ENCODE measurements at places on chromosomes 1 and 21. TPM values are rescaled to one million over a fixed set of nuclear protein-coding genes. Genes with fewer than 3 reads are reported as not detected.

DNA sequence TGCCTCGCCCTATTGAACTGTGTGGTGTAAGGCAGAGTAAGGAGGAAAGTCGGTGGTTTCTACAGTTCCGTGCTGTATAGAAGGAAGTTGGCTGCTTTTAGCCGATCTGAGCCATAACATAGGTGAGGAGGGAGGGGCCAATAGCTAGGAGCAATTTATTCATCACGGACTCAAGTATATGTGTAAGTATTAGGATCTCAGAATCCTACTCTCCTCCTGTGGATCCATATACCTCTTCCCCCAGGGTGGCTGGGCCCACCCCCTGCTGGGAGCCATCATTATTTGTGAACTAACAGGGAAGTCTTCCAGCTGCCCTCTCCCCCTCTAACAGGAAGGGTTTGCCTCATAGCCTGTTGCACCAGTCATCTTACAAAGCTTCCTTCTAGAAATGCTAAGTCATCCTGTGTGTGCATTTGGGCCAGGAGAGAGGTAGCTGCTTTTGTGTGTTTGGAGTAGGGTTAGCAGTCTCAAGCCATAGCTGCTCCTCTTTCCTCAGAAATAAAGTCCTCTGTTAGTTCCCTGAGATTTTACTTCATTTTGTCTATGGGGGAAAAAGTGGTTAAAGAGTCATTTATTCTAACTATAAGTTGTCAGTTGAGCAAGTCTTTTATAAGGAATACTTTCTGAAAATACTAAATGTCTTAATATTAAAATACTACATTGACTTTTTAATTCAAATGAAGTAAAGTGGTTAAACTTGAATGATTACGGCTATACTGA lies 14.9 kb upstream of the CENPS start:
- no peak for DNase-seq

LPAR3 gene
- polyA plus RNA-seq = 1.2 TPM

DNA sequence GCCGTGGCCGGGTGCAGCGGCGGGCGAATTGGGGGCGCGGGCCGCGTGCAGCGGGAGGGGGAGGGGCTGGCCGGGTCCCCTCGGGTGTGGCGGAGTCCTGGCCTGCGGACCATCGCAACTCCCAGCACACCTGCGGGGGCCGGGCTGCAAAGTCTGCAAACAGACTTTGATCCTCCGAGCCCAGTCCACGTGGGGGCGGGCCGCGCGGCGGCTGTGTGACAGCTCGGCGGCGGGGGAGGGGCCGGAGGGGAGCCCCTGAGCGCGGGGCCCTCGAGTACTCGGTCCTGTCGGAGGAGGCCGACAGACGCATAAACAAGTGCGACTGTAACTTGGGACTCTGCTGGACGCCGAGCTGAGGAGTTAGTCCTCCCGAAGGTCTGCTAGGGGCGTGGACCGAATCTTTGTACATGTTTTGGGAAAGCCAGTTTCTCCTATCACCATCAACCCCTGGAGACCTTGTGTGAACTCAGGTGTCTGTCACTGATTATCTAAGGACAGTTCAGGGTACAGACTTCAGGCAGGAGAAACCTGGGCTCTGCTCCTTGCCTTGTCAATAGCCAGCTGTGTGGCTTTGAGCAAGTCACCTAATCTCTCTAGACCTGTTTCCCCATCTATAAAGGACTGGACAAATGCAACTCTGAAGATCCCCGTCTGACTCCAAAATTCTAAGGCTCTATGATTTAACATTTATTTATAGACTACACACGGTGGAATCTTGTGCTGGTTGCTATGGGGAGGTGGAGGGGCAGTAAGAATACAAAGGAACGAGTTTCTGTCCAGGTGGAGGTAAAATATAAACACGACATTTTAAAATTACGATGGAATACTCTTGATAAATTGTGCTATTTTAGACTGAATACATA lies 710 bp upstream of the SLC30A1 start:
- peak; percentile 49 for DNase-seq

GRCh38 chr1:211714154-211714553 lies 38.7 kb upstream of the NEK2 start:
- DNase-seq = no peak

OR2AK2 gene
- not detected for polyA plus RNA-seq

DNA sequence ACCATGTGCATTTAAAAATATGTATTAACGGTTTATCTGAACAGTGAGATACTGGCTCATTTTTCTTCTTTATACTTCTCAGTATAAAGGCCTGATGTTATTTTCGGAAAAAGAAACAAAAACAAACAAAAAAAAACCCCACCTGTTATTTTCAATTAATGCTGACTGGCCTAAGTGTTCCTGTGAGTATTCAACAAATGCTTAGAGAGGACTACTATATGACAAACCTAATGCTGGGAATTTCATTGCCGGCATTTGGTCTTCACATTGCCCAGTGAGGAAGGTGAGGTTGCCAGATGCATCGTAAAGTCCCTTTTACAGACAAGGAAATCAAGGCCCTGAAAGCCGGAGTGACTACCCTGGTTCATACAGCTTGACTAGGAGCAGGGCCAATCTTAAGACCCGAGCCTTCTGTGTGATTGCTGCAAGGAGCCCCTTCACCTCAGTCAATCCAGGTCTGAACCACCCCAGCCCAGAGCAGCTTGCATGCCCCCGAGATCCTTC lies 599 bp downstream of the MRPL24 start:
- DNase-seq = no peak

FAM151A gene
- 0.91 TPM for polyA plus RNA-seq

TMEM125 gene
- 19.1 TPM for polyA plus RNA-seq

RNF223 gene
- polyA plus RNA-seq = not detected

- no peak for DNase-seq
Measured at GRCh38 chr1:235468004-235468403, 36.2 kb downstream of the B3GALNT2 start.

DNA sequence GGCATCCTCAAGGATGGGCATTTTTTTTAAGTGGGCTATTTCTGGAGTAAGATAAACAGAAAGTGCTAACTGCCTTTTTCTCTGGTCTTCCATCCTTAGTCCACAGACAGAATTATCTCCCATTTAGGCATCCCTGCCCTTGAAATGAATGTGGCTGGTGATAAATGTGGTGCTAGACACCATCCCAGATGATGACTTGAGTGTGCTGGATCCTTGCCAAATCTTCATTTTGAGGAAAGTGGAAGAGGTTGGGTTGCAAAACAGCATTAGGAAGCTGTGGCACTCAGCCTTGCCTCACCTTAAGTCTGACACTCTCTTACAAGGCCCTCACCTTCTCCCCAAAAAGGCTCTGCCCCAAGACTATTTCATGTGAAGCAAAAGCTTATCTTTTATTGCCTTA lies 19.2 kb downstream of the MAB21L3 start:
- DNase-seq = no peak

APCS gene
- polyA plus RNA-seq = not detected

DNA sequence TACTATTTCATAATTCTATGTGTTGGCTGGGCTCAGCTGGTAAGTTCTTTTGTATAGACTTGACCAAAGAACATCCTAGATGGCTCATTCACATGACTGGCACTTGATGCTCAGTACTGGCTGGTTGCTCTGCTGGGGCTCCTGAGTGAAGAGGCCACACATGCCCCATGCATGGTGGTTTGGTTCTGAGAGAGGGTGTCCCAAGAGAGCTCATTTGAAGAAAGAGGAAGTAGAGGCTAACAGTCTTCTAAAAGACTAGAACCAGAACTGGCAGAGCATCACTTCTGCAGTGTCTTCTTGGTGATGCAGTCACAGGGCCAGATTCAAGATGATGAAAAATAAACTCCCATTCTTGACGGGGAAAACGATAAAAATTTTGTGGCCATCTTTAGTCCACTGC lies 5.2 kb upstream of the BACH1 start:
- DNase-seq = no peak

- no peak for DNase-seq
Measured at GRCh38 chr1:113904293-113904673, 316 bp downstream of the AP4B1 start.

PTPRC gene
- polyA plus RNA-seq = 5.6 TPM

GRCh38 chr1:46158312-46159281 lies 16.3 kb upstream of the TSPAN1 start:
- DNase-seq = no peak
